ENCODE measurements at places on chromosomes 5 and 9. TPM values are rescaled to one million over a fixed set of nuclear protein-coding genes. Genes with fewer than 3 reads are reported as not detected.

DNA sequence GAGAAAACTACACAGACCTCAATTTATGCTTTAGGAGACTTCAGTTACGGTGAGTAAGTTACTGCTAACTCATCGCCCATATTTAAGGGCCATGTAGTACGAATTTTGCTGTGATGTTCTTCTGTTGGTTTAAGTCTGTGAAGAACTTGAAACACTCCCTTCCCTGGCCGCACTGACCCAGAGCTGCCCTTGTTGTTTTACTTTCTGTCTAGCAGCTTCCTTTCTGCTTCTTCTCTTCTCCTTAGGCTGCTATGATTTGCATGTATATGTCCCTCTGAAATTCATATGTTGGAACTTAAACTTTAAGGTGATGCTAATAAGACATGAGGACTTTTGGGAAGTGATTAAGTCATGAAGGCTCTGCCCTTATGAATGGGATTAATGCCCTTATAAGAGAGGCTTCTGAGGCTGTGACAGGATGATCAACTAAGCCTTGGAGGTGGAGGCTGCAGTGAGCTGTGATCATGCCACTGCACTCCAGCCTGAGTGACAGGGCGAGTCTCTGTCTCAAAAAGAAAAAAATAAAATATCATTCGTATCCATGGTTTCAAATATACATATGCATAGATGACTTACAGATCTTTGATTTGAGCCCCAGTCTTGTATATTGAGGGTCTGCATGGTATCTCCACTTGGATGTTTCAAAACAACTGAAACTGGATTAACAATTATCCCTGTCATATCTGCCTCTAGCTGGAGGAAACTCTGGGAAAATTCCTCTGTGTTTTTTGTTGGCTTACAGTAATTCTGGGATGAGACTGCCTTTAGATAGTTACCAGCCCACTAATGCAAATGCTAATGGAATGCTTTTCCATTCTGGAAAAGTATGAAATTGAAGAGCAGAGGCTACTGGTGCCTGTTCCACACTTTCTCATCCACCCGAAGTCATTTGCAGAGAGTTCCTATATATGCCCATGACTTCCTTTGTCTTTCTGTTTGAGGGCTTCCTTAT, 263.4 kb upstream of the ACTBL2 start:
- DNase-seq, result no peak

- DNase-seq, result peak; percentile 68
These were observed 21.1 kb upstream of the ISCA1 start for GRCh38 chr9:86303316-86303975.

Gene CYLC2
- not detected for total RNA-seq

GRCh38 chr9:1048811-1049210, 1.3 kb upstream of the DMRT2 start:
- no peak for DNase-seq

GRCh38 chr5:14173377-14174229, 30.5 kb downstream of the TRIO start:
- no peak for DNase-seq

Gene AFAP1L1
- total RNA-seq, result not detected

DNA sequence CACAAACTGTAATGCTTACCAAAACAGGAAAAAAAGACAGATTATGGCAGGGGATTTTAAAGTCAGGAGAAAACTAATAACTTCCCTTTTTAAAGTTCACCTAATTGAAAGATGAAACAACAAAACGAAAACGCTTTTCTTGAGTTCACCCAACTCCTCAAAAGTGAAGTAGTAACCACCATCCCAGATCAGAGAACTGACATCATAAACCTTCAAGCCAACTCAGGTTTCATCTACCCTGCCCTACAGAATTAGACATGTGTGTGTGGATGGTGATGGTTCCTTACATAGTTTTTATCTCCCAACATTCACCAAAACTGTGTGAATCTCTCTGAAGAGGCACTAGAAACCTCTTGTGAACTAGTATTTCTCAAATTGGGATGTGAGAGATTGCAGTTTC, 195.2 kb upstream of the PTGER4 start:
- DNase-seq, result no peak

- no peak for DNase-seq
These were observed 13.4 kb upstream of the RNU6ATAC start for GRCh38 chr9:134177624-134178393.

GRCh38 chr9:70355801-70356200, 58.7 kb downstream of the KLF9 start:
- no peak for DNase-seq

- DNase-seq, result no peak
These were observed 20.5 kb downstream of the EQTN start for GRCh38 chr9:27276193-27277030.

GRCh38 chr5:91182763-91183162, 200.4 kb downstream of the ARRDC3 start:
- no peak for DNase-seq

DNA sequence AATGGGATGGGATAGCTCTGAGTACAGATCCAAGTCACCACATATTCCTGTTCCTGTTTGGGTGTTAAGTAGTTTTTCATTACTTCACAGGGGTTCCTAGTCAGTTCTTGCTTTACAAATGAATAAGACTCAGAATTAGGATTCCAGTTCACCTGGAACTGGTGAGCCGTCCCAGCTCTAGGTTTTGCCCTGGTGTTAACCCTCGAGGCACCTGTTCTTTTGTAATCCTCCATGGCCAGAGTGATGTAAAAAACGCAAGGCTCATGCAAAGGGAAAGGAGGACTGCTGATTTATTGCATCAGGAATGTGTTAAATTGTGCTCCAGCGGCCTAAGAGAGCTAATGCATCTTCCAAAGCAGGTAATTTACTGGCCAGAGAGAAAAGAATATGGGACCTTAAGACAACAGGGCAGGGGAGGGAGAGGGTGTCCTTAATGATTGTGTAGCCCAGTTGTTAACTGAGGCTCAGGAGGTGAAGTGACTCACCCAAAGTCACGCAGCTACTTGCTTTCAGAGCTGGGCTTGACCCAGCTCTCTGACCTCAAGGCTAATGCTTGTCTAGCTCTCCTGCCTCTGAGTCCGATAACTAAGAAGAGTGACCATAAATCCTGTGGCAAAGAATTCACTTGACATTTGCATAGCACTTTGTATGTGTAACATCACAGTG, 70.5 kb downstream of the DMRT2 start:
- DNase-seq, result no peak

DNA sequence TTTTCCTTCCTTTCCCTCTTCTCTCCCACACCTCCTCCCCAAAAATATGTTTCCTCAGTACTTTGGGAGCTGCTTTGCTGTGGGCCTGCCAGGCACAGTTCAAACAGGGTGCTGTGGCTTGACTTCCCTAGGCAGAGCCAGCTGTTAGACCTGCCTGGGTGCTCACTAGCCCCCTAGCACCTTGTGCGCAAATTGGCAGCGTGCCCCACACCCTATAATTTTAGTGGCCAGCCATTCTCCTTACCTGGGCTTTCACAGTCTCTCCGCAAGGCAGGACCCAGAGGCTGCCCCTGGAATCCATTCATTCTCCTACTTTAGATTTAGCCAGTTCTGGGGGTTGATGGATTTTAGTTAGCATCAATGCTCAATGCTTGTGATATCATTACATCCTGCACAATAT, 72.3 kb downstream of the ANGPTL2 start:
- no peak for DNase-seq

Gene SAXO1
- total RNA-seq, result not detected

Gene RNF183
- total RNA-seq, result not detected

DNA sequence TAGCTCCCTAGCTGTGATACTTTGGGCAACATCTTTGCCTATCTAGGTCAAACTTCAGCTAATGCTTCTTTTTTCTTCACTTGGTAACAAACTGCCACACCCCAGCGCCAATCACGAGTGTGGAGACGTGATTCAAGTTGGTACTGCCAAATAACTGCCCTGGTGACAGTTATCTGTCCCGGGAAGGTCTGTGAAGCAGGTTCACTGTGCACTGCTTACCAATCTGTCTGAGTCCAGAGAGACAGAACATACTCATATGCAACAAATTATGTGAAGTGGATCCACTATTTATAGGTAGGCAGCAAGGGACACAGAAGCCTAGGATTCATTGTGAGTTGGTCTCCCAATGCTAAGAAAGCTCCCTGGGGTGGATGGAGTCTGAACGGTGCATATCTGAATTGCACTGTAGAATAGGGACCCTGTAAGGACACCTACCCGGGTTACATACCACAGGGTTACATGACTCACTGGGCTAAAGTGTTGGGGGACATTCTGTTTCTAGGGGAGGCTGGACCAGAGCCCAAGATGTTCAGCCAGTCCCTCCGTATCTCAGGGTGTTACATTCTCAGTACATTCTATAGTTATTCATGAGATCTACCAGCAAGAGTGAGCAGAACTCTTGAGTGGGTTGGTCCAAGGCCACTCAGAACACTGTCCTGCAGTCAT, 95.4 kb upstream of the STC2 start:
- no peak for DNase-seq

Gene ALDOB
- total RNA-seq, result not detected

- DNase-seq, result no peak
These were observed 18.8 kb downstream of the PTAR1 start for GRCh38 chr9:69740872-69741505.

- no peak for DNase-seq
These were observed 76.7 kb downstream of the ITGA1 start for GRCh38 chr5:52864371-52864770.

GRCh38 chr9:110124439-110124838, 83.5 kb downstream of the C9orf152 start:
- DNase-seq, result no peak

DNA sequence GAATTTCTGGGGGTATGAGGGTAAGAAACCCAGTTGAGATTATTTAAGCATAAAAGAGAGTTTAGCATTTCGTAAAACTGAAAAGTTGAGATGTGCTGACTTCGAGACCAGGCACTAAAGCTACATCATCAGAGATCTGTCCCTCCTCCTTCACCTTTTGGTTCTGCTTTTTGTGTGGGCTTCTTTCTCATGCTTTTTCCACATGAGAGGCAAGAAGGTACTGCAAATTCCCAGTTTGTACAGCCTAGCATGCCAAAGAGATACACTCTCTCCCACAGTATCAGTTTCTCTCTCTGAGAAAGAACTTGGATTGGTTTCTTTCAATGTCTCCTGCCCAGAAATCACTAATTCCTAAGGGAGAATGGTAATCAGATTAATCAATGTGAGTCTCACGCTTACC, 584.7 kb downstream of the SEMA5A start:
- no peak for DNase-seq

- DNase-seq, result no peak
These were observed 66.9 kb downstream of the DCP2 start for GRCh38 chr5:113043491-113043931.

Measured in activated CD8-positive, alpha-beta memory T cell treated with anti-CD3 and anti-CD28 coated beads, Interleukin-2, amount 10 ng/mL, durations not matched to agents 7 days and 5 days (primary cell).